ENCODE measurements at places on chromosomes 5 and 9.

GRCh38 chr9:110950041-110950645 lies 88.1 kb downstream of the LPAR1 start:
- DNase-seq: no peak

- DNase-seq: no peak
Measured at GRCh38 chr9:3929345-3930047, 370.4 kb downstream of the GLIS3 start.

- DNase-seq: no peak
Measured at GRCh38 chr5:59139695-59140094, 556.8 kb downstream of the RAB3C start.

- DNase-seq: no peak
Measured at GRCh38 chr5:142065273-142065672, 43.3 kb upstream of the NDFIP1 start.

DNA sequence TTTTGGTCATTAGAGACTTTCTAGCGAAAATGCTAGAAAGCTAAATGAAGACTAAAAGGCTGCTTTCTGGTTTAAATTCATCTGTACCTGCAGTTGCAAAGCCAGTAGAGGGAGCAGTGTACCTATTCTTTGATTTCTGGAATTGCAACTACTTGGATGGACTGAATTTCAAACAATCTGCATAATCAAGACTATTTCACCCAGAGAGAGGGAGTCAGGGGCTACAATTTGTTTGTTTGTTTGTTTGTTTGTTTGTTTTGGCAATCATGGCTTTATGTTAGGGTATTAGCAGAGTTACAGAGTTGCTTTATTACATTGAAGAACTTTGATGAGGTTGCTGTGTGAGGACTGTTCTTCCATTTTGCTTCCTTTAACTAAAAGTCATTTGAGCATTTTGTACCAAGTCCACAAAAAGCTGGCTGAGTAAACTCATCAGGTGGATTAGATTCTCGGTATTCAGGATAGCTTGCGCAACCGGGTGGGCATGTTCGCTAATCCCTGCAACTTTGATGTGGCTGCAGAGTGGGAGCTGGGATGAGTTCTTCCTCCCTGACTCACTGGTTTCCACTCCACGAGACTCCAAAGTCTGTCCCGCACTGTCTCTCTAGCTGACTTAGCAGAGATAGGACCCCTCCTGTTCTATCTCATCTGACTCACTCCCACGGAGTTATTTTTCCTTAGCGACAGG lies 80.0 kb upstream of the TUT7 start:
- DNase-seq: no peak
